COLO829 (cell line): ENCODE measurements at places on chromosomes 12 and 14.

GRCh38 chr14:76294876-76295275, 81.1 kb upstream of the ESRRB start:
- no peak for DNase-seq

- DNase-seq: no peak
Measured at GRCh38 chr14:84969501-84969900, 560.4 kb upstream of the FLRT2 start.

DNA sequence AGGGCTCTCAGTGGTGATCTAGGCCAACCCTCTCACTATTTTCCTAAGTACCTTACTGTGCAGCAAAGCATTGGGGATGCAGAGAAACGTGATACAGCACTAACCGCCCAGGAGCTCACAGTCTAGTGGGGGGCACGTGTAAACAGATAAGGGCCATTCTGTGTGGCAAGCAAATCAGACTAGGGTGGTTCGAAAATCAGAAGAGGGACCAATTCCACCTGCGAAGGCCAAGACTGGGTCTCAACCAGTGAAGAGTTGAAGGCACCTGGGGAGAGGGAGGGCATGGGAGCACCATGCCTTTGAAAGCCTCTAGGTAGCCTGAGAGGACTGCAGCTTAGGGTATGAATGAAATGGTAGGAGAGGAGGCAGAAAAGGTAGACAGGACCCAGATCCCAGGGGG, 2.2 kb downstream of the PITPNM2 start:
- DNase-seq: no peak

- no peak for DNase-seq
Measured at GRCh38 chr14:70988452-70988851, 81.2 kb downstream of the PCNX1 start.

DNA sequence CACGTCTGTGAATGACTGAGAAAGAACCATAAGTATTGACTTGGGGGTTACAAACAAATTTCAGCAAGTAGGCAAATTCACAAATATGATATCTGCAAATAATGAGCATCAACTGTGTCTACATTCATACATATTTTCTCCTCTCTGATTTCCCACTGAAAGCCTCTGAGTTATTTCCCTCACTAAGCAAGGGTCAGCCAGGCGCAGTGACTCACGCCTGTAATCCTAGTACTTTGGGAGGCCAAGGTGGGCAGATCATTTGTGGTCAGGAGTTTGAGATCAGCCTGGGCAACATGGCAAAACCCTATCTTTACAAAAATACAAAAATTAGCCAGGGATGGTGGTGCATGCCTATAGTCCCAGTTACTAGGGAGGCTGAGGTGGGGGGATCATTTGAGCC, 80.8 kb downstream of the SLC25A21 start:
- no peak for DNase-seq
